ENCODE measurements at places on chromosomes 6 and 20. TPM values are rescaled to one million over a fixed set of nuclear protein-coding genes. Genes with fewer than 3 reads are reported as not detected.

DNA sequence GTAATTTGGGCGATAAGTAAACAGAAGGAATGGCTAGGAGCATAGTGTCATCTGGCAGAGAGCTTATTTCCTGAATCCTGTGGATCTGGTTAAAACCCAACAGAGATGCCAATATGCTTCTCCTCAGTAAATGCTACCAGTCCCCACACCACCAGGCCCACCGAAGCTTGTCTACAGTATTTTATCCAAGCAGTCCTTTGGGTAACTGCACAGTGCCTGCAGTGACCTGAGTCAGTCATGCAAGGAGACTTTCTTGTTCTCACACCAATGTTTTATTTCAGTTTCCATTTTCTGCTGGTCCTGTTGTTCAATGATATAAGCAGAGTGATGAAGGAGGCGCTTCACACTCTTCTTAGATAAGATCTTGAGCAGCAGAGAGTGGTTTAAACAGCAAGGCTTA, 326.3 kb downstream of the RIMS1 start:
- DNase-seq, result no peak

Gene SLPI
- 181 TPM for total RNA-seq

DNA sequence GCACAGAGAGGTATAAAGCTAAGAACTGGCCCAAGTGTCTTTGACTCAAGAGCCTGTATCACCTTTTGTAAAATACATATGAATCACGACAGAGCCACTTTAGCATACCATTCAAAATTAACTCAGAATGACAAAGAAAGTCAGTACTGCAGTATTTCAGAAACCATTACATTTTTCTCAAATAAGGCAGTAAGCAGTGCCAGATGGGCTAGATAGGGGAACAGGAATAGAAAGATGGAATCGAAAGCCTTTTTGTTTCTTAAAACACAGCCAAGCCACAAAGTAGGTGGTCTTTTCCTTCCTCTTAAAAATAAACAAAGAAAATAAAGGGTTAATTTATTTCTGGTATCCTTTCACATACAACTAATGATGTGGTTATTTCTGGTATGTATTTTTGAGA, 10.3 kb downstream of the CLDN20 start:
- DNase-seq, result no peak

- no peak for DNase-seq
These were observed 112.2 kb downstream of the PCSK2 start for GRCh38 chr20:17339000-17339399.
